ENCODE measurements at places on chromosomes 1 and 21.

DNA sequence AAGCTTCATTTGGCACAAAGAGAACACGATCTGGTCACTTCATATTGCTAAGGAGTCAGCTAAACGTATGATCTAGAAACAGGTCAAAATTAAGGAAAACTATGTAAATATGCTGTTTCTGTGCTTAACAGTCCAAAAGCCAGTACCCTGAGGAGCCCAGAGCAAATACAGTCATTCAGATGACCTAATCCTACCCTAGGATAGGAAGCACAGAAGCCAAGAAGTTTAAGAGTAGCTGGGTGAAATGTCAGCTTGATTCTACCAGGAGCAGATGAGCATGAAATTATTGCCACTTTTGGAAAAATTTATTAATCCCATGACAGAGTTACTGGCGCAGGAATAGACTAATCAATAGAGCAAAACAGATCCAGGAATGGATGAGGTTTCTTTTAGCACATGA lies 18.3 kb downstream of the SORT1 start:
- DNase-seq = no peak

GRCh38 chr1:58159434-58159830 lies 387.1 kb downstream of the OMA1 start:
- DNase-seq = no peak

DNA sequence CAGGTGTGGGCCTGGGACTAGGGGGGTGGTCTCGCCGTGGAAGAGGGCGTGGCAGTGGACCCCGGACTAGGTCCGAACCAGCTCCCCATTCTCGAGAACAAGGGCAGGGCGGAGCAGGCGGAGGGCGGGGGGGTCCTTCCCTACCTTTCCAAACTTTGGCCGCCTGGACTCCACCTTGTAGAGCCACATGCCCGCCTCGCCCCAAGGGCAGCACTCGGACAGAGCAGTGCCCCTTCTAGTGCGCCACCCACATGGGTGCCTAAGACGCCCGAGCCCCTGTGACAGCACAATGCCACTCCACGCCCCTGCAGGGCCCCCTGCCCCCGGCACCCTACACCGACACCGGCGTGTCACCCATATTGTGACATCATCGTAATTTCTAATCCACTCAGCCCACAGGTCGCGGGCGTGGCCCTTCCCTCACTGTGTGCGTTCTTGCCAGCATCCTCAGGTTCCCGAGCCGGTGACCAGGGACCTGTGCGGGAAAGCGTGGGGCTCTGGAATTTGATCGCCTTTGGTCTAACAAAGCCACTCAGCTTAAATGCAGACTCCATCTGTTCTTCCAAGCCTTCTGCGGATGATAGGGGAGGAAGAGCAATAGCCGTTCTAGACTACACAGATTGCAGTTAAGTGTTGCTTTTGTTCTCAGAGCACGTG lies 553 bp upstream of the STMN1 start:
- DNase-seq = peak; percentile 15

GRCh38 chr1:110477041-110477440 lies 26.1 kb downstream of the PROK1 start:
- DNase-seq = no peak
